Kidney tubule cell (primary cell): ENCODE measurements at places on chromosomes 12 and 14.

DNA sequence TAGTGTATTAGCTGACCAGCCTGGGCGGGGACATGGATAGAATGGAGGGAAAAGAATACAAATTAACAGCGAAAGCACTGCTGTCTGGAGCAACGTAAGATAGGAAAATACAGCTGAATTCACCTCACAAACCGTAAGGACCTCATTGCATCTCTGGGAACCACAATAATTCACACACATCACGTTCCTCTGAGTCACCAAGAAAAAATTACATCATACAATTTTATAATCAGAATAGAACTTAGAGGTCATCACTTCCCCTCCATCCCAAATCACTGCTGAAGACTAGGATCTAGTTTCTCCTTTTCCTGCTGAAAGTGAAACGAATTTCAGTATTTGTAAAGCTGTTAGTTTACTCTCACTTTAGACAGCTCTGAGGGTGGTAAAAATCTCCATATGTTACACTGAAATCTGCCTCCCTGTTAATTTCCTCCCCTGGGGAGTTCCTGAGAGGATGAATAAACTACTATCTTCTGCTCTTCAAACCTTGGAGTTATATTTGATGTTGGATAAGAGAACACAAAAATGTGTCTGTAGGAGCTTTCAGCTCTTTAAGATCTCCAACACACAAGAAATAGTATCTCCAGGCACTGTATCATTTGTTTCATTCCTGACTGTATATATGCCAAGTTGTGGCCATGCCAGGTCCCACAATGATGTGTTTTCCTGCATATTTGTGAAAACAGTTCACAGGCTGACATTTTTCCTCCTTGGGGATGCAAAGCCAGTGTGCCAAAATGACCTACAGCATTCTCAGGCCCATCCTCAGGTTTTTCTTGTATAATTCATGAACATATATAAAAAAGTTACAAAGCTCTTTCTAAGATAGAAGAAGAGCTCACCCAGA is 63.8 kb upstream of the SSTR1 start:
- DNase-seq, result peak; percentile 50

DNA sequence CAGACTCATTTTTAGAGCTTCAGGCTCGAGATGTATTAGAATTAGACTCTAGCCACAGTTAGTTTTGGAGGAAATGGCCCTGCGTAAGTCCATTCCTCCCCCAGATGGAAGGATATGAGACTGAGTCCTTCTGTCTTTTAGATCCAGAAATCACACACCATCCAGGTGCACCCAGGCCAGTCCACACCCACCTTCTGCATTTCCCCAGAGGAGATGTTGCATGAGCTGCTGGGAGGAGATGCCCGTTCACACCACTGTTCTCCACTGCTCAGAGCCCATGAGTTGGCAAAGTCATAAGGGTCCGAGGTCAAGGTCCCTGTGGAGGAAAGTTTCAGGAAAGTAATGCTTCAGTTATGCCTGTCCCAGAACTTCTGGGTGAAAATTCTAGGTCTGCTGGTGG is 29.2 kb downstream of the VWF start:
- DNase-seq, result no peak

DNA sequence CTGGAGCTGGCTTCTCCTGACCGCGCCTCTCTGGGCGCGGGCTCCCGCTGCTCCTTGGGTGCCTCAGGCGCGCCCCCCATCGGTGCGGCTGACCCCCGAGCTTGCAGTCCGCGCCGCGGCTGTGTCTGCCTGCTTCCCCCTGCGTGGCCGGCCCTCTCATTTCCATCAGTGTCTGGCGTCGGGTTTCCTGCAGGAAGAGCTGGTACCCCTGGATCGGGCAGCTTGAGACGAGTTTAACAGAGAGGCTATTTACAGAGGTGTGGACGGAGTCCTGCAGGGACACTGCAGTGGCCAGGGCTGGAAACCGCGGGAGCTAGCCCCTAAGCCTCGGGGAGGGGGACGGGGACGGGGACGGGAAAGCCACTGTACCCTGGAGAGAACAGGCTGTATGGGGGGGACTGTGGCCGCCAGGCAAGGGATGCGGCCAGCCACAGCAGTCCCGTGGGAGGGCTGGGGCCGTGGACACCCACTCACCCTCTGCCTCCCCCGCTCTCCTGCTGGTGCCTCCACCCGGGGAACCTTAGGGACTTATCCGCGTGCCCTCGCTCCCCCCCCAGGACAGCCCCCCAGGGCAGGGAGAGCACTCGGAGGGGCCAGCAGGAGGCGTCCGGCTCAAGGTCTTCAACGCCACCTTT is 3.7 kb upstream of the CACNA2D4 start:
- no peak for DNase-seq

DNA sequence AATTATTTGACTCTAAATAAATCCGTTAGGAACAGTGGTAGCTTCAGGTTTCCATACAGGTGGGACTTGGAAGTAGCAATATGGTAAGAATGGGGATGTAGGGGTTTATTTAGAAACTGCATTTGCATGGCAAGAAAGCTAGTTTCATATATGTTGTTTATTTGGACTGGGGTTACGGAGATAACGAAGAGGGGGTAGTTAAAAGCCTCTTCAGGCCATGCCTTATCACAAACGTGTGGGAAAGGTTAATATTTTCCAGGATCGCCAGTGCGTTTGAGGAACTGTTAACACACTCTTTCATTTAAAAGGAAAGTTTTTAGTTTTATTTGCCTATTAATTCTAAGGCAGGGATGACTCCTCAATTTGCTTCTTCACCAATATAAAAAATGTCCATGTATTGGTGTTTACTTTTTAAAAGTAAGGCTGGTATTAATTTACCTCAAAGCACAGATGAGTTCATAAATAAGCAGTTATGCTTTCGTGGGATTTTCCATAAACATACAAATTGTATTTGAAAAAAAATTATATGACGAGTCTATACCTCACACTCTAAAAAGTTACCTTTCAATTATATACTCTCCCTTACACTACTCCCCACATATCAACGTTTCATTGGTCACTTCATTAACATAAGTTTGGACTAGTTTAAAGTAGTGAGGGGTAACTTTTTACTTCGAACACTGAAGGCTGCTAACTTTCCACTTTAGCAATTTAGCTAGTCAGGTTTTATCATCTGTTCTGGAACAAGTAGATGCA is 814 bp downstream of the RAB2B start:
- DNase-seq, result no peak

GRCh38 chr14:104164512-104164911 is 26.1 kb downstream of the KIF26A start:
- no peak for DNase-seq

DNA sequence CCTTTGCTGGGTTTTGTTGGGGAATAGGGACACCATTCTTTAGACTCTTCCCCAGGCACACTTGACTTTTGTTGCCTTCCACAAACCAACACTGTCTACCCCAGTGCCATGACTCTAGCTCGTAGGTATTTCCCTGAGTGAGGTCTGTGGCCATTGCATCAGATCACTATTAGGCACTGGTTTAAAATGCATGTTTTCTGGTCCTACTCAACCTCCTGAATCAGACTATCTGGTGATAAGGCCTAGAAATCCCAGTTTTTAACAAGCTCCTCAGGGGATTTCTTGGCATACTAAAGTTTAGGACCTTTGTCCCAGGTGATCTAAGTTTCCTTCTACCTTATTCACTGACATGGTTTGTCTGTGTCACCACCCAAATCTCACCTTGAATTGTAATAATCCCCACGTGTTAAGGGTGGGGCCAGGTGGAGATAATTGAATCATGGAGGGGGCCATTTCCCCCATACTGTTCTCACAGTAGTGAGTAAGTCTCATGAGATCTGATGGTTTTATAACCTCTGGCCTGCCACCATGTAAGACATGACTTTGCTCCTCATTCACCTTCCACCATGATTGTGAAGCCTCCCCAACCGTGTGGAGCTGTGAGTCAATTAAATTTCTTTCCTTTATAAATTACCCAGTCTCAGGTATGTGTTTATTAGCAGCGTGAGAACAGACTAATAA is 87.8 kb upstream of the PSMC1 start:
- DNase-seq, result peak; percentile 61

GRCh38 chr12:754851-755562 is 2.6 kb downstream of the WNK1 start:
- peak; percentile 57 for DNase-seq

DNA sequence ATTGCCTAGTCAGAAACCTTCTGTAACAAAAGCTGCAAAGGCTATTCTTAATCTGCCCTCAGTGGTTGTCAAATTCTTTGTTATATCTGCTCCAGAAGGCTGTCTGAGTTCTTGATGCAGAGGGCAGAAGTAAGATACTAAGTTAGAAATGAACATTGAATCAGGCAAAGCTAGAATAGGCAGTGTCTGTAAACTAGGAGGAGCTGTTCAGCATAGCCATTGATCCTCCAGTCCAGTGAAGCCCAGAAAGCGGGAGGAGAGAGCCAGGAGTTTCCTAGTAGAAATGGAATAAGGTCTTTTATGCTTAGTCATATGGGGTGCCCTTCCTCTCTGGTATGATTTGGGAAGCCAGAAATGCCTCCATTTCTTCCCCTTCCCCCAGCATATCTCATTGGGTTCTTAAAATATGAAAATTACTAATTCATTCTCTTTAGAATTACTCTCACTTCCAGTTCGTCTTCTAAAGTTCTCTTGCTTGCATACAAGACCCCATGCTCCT is 76.2 kb downstream of the APAF1 start:
- DNase-seq, result no peak

- DNase-seq, result no peak
Observed at GRCh38 chr14:100293497-100294212, 12.6 kb downstream of the SLC25A29 start.

GRCh38 chr14:104179126-104179525 is 40.7 kb downstream of the KIF26A start:
- DNase-seq, result no peak

- no peak for DNase-seq
Observed at GRCh38 chr14:99322731-99323599, 51.0 kb upstream of the BCL11B start.

DNA sequence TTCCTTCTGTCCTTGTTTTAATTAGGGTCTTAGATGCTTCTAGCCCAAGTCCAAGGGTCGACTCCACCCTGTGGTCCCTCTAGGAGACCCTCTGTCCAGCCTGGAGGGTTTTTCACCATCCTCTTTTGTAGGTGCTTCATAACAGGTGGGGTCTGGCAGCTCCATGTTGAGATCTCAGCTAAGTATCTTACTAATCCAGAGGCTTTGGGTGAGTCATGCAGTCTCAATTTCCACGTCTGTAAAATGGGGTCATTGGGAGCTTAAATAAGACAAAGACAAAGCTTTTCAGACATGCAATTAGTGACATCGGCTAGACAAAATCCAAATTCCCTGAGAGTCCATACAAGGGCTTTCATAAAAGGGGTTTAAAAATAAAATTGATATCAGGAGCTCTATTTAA is 3.2 kb downstream of the HSPB8 start:
- DNase-seq, result peak; percentile 17

GRCh38 chr12:121033625-121034349 is 5.3 kb downstream of the OASL start:
- peak; percentile 94 for DNase-seq

DNA sequence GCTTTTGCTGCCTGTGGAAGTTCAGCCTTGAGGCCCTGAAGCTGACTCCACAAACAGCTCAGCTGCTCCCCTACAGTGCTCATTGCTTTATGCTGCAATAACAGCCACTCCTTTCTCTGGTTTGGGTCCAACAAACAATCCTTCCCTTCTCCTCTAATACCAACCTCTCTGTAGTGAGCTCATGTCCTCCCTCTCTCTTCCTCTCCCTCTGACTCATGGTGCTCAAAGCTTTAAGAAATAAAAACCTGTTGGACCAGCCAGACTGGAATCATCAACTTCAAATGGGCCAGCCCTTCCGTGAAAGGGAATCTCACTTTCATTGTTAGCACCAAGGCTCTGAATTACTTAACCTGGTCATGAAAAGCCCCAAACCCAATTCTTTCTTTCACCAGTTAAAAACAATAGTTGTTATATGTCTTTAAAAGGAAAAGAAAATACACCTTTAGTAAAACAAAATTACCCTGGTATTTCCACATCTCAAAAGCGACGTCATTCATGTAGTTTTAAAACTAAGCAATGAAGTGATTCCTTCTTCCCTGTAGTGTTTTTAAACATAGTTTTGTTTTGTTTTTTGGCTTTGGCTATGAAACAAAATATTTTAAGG is 126.4 kb downstream of the DUSP6 start:
- peak; percentile 93 for DNase-seq

GRCh38 chr12:105461271-105461943 is 130.9 kb downstream of the C12orf75 start:
- no peak for DNase-seq

GRCh38 chr14:94670692-94671285 is 58.6 kb downstream of the SERPINA3 start:
- DNase-seq, result no peak

- no peak for DNase-seq
Observed at GRCh38 chr12:112153181-112153892, 28.0 kb downstream of the TRAFD1 start.

GRCh38 chr12:85296362-85296761 is 16.3 kb downstream of the ALX1 start:
- no peak for DNase-seq

DNA sequence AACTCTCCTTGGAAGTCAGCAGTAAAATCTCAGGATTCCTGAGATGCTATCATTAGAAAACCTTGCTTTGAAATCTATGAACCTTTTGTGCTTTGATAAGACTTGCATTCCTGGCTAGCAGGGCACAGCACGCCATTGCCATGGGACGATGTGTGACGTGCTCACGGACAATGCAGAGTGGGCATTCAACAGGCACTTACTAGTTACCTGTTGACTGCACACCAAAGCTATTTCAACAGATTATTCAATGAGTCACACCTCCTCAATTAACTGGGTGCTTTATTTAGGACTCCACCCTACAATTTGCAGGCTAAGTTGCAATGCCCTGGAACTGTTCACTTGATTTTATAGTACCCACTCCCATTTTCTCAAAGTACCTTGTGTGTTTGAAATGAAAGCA is 11.3 kb downstream of the NOS1 start:
- peak; percentile 60 for DNase-seq

DNA sequence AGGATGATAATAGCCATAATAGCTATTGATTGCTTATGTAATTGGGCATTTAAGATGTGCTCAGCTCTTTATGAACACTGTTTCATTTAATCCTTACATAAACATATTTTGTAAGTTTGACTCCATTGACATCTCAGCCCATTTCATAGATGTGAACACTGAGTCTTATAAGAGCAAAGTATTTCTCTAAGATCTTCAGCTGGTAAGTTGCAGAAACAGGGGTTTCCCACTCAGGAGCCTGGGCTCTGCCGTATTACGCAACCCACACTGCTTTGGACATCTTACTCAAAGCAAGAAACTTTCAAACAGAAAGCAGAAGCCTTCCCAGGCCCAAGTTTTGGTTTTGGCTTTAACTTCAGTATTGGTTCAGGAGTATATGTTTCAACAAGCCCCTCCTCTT is 705.1 kb downstream of the MED13L start:
- DNase-seq, result no peak

- no peak for DNase-seq
Observed at GRCh38 chr14:66802962-66803361, 295.0 kb downstream of the GPHN start.

GRCh38 chr12:77630344-77630743 is 200.3 kb upstream of the NAV3 start:
- DNase-seq, result no peak

DNA sequence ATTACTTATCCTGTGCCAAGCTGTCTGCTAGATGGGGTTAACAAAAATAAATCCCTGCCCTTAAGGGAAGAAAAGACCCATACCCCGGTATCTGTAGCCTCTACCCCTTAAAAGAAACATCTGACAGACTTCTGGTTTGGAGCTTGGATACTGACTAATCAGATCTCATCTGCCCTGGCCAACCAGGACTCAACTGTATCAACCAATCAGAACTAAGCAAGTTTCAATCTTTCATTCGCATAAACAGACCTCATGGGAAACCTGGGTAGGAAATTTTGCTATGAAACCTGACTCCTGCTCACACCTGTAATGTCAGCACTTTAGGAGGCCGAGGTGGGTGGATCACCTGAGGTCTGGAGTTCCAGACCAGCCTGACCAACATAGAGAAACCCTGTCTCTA is 26.4 kb upstream of the PRMT8 start:
- no peak for DNase-seq
